ENCODE measurements at places on chromosomes 16 and 17.

DNA sequence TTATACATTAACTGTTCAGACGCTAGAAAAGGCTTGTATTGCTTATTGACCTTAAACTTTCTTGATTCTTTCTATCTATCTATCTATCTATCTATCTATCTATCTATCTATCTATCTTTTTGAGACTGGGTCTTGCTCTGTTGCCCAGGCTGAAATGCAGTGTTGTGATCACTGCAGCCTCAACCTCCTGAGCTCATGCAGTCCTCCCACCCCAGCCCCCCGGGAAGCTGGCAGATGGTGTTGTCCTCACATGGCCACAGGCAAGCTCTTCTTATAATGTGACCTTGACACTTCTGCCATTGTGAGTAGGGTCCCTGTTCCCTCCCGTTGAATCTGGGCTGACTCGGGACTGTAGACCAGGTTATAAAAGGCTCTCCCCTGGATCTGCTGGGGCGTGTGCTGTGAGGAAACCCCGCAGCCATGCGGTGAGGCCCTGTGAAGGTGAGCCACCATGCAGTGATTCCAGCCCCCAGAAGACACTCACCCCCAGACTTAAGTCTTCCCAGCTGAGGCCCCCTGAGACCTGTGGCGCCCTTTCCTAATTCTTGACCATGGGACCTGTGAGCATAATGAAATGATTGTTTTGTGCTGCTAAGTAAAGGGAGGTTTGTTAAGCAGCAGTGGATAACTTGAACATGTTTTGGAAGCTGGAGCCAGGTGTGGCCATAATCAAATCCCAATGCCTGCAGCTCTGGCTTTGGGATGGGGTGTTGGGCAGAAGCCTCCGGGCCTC is 54.3 kb downstream of the RPTOR start:
- DNase-seq: no peak

GRCh38 chr16:70529051-70529777 is 5.6 kb downstream of the SF3B3 start:
- no peak for DNase-seq

DNA sequence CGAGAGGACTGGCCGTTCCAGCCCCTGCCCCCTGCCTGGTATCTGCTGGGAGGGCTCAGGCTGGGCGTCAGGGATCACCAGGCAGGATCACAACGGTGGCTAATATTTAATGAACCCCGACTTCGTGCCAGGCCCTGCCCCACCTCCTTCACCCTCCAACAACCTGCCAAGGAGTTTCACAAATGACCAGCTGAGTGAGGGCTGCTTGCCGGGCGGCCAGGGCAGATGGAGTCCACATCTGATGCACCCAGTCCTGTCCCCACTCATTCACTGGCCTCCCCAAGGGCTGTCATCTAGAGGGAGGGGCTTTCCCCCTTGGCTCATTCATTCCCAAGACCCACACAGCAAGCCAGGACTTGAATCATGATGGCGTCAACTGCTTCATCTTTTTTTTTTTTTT is 17.5 kb downstream of the UBALD1 start:
- no peak for DNase-seq

DNA sequence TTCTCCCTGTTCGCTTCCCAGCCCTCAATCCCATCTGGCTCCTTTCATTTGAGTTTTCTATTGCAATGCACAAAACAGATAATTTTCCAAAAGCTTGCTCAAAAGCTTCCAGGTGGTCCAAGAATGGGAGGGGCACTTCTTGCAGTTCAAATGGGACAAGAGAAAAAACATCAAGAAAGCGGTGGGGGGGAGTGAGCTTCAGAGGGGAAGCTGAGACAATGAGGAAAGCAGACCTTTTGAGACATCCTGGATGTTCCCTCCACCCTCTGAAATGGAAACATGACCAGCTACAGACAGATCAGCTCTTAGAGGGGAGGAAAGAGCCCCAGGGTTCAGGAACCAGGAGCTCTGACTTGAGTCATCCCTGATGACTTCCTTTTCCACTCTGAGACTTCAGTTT is 368.2 kb downstream of the SLC39A11 start:
- DNase-seq: no peak

DNA sequence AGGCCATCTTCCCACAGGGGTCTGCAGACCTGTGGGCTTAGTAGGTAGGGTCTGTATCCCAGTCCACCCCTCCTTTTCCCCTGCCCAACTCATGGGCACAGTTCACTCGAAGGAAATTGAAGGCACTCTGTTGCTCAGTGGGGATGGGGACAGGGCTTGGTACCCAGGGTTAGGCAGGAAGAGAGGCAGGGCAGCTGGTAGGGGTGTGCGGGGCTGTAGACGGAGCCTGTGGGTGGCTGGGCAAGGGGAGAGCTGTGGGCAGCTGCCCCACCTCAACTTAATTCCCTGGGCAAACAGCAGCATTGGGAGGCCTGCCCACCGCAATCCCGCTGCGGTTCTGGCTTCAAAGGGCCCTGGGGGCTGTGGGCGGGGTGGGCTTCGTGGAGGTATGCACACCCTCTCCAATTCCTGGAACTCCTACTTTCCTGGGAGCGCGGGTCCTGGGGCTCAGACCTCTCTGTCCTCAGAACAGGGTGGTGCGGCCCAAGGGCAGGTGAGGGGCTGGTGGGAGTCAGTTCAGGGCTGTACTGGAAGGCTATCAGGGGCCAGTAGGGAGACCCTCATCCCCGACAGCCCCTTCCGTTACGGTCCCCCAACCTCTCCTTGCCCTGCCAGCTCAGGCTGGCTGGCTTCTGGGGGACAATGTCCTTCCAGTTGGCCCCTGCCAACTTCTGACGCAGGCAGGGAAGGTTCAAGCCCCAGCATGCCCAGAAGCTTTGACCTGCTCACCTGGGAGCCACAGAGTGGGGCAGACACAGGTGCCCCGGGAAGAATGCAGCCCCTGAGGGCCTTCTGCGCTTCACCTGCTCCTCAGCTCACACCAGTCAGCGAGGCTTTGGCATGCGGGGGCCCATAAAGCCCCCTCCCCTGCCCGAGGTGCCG is 9.1 kb downstream of the FOXJ1 start:
- DNase-seq: no peak

- no peak for DNase-seq
Measured at GRCh38 chr17:79080761-79081290, 6.2 kb downstream of the ENGASE start.
